ENCODE measurements at places on chromosomes 5 and 9. TPM values are rescaled to one million over a fixed set of nuclear protein-coding genes. Genes with fewer than 3 reads are reported as not detected.
A peak's percentile ranks its signal among the peaks of the same experiment; 100 is the strongest.

DNA sequence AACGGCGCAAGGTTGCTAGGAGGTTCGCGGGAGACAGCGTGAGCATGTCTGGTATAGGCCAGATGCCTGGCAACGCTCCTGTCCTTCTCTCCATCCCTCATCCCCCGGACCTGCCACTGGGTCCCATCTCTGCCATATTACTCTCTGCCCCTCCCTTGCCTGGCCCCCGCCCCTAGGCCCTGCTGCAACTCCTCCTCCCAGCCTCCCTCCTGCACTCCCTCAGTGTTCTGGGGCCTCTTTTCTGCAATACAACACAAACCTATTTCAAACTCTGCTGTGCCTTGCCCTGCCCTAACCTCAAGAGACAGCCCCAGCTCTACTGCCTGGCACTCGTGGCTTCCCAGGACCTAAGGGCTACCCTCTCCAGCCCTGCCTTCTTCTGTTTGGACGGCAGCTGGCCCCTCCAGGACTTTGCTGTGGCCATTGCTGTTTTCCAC is 8.9 kb upstream of the DBN1 start:
- DNase-seq: peak; percentile 53

AK8 gene
- 1.0 TPM for total RNA-seq

ANKRD34B gene
- not detected for total RNA-seq

DNA sequence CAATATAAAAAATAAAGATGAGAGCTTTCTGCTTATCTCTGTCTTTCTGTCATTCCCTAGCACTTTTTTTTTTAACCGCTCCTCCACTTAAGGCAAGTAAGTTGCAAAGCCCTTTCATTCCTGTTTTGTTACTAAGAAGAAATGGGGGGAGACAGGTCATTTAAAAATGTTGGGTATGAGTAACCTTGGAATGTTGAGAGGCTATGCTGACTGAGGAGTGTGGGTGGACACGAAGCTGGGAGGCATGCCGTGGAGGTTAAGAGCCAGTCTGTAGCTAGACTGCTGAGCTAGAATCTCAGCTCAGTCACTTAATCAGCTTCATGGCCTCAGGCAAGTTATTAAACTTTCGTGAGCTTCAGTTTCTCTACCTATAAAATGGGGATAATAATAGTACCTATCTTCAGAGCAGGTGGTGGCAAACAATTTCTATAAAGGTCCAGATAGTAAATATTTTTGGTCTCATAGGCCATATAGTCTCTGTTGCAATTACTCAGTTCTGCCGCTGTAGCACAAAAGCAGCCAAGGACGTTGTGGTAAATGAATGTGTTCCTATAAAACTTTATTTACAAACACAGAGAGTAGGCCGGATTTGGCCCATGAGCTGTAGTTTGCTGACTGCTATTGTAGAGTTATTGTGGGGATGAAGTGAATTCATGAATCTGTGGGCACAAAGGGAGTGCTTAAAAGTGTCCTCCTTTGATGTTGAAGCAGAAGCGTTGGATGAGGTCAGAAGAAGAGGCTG is 220.0 kb downstream of the GABBR2 start:
- DNase-seq: peak; percentile 98

DNA sequence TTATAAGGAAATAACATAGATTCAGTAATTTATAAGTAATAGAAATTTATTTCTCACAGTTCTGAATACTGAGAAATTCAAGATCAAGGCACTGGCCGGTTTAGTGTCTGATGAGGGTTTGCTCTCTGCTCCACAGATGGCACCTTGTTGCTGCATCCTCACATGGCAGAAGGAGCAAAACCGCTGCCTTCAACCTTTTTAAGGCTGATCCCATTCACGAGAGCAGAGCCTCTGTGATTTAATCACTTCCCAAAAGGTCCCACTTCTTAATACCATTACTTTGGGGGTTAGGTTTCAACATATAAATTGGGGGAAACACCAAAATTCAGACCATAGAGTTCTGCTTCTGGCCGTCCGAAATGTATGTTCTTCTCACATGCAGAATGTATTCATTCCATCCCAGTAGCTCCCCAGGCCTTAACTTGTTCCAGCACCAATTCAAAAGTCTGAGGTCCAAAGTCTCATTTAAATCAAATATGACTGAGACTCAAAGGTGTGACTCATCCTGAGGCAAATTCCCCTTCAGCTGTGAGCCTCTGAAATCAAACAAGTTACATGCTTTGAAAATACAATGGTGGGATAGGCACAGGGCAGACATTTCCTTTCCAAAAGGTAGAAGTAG is 30.6 kb downstream of the BAAT start:
- DNase-seq: peak; percentile 8

DNA sequence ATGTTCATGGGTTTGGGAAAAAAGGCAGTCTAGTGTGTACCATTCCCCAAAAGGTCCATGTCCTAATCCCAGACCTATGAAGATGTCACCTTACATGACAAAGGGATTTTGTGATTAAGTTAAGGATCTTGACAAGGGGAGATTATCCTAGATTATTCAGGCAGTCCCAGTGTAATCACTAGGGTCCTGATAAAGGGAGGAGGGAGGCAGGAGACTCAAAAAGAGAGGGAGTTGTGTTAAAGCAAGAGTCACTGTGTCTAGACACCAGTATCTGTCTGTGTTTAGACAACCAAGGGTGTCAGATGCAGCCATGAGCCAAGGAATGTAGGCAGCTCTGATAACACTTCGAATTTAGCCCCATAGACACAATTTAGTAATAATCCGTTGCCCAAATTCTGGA is 49.5 kb downstream of the DPYSL3 start:
- no peak for DNase-seq

DNA sequence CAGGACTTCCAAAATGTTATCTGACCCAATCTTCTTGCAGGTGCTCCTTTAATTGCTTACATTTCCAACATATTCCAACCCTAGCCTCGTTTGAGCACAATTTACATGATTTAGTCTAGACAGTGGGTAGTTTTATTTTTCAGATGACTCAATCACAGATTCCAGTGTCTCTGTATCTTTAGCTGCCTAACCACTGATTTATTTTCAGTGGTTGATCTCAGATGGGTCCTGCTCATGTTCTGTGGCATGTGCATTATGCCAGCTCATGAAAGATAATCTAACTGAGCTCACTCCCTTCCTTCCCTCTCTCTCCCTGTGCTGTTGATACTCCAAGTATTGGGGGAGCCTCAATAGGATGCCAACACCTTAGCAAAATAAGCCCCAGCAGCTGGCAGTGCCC is 106.1 kb upstream of the ICE1 start:
- DNase-seq: peak; percentile 37

GRCh38 chr5:104643320-104643719 is 1080.7 kb upstream of the NUDT12 start:
- DNase-seq: no peak

Data from GM23248 (cell line).